Natural killer cell treated with Interleukin-12 subunit alpha and Interleukin-12 subunit beta and Interleukin-15 and Interleukin-18, amount 100 ng/mL, for 72 hours (primary cell): ENCODE measurements at places on chromosomes 4 and X. TPM values are rescaled to one million over a fixed set of nuclear protein-coding genes. Genes with fewer than 3 reads are reported as not detected.

Gene PRRG1
- total RNA-seq: not detected

GRCh38 chrX:7170898-7171297 is 22.9 kb upstream of the PUDP start:
- no peak overlapping the region for H3K4me3 ChIP-seq
- no peak overlapping the region for H3K27ac ChIP-seq
- DNase-seq: peak; percentile 69
- no peaks in the 10 kb centered on the region for H3K27me3 ChIP-seq
- peaks cover 3% of the 10 kb centered on the region for H3K4me1 ChIP-seq
- H3K36me3 ChIP-seq: no peaks in the 10 kb centered on the region

GRCh38 chr4:78644063-78644691 is 92.6 kb downstream of the ANXA3 start:
- H3K4me3 ChIP-seq: no peak overlapping the region
- H3K36me3 ChIP-seq: no peaks in the 10 kb centered on the region
- H3K4me1 ChIP-seq: peaks cover 5% of the 10 kb centered on the region
- peaks cover 25% of the 10 kb centered on the region for H3K27me3 ChIP-seq
- DNase-seq: no peak
- no peak overlapping the region for H3K27ac ChIP-seq

- no peak for DNase-seq
- peaks cover 26% of the 10 kb centered on the region for H3K36me3 ChIP-seq
- H3K4me3 ChIP-seq: no peak overlapping the region
Measured at GRCh38 chr4:13674971-13675370, 47.4 kb upstream of the BOD1L1 start.

- no peaks in the 10 kb centered on the region for H3K4me1 ChIP-seq
- no peaks in the 10 kb centered on the region for H3K36me3 ChIP-seq
- no peak overlapping the region for H3K4me3 ChIP-seq
- DNase-seq: no peak
- H3K27ac ChIP-seq: no peak overlapping the region
Measured at GRCh38 chr4:93394545-93395081, 433.9 kb upstream of the ATOH1 start.

DNA sequence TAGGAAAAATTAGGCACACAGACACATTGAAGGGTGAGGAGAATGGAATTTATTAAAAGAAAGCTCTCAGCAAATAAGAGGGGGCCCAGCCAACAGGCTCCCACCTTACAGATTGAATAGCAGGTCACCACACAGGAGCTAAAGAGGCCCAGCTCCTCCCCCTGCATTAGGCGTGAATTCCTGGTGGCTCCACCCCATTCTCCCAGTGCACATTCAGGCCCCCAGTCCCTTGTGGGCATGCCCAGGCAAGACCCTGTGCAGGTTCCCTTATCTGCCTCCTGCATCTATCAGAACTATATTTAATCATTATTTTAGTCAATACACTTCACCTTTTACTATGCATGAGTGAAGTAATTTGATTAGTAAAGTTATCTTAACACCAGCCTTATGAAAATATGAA is 856.3 kb upstream of the NDST4 start:
- no peak overlapping the region for H3K27ac ChIP-seq
- H3K27me3 ChIP-seq: no peaks in the 10 kb centered on the region

- no peaks in the 10 kb centered on the region for H3K36me3 ChIP-seq
- no peak for DNase-seq
- H3K4me1 ChIP-seq: no peaks in the 10 kb centered on the region
- H3K27ac ChIP-seq: no peak overlapping the region
Measured at GRCh38 chr4:52250154-52250553, 199.1 kb downstream of the SPATA18 start.

GRCh38 chr4:109672169-109672930 is 30.9 kb downstream of the CASP6 start:
- no peak overlapping the region for H3K4me3 ChIP-seq
- H3K36me3 ChIP-seq: peaks cover 8% of the 10 kb centered on the region
- H3K27ac ChIP-seq: no peak overlapping the region
- DNase-seq: no peak
- no peaks in the 10 kb centered on the region for H3K4me1 ChIP-seq
